GM06990 (cell line): ENCODE measurements at places on chromosomes 16 and 17.
A peak's percentile ranks its signal among the peaks of the same experiment; 100 is the strongest.

DNA sequence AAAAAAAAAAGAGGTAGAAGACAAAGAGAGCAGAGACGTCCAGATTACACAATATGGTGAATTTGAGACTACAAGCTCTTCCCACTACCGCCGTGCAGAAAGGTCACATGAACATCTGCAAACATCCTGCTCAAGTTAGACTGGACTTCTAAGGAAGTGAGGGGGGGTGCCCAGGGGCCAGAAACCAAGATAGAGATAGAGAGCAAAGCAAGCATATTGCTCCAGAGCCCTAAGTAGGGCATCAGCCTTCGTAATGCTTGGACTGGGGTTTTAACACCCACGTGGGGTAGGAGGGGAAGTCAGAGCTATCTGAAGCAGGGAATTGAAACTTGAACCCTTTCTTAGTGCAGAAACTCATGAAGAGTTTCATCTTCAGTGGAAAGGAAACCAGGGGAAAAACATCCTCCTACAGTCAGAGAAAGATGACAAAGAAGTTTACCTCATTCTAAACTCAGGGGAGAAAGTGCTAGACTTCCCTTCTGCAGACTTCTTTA lies 8.7 kb downstream of the CLEC19A start:
- peak; percentile 43 for DNase-seq

- no peak for DNase-seq
Measured at GRCh38 chr17:27533874-27534815, 77.9 kb downstream of the KSR1 start.

DNA sequence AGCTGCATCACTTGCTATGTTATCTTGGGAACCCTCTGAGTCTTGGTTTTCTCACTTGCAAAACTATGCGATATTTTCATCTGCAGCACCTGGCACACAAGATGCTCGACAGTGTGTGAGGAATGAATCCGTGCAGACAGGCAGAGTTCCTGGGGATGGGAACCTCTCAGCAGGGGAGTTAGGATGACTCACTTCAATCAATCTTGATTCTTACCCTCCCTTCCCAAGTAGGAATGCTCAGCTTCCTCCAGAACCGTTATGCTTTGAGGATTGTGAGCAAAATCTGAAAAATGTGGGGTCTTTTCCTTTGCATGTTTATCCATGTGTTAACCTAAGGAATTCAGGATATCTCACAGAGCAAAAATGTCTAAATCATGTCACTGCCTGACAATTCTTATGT lies 68.9 kb upstream of the HNF1B start:
- no peak for DNase-seq

DNA sequence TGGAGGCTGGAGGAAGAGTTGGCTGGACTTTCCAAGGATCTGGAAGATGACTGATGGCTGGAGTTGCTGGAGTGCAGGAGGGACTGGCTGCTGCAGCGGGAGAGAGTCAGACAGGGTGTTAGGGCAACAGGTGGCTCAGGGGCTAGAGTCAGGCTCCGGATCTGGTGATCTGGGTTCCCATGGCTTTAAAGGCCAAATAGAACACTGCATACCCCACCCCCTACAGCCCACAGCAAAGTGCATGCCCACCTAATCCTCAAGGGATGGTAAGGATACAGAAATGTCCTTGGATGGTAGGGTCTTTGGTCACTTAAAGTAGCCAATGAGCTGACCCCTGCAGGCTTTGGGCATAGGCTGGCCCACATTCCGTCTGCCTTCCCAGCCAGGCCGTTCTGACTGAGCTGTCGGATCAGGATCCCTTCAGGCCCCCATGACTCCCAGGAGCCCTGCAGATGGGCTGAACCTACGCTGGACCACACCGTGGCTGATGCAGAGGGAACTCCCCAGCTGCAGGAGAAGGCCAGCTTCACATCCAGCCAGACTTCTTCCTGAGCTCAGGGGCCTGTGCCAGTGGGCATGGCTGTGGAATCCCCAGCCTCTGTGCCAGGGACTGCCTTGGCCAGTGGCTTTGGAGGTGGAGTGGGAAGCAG lies 13.9 kb downstream of the TNS4 start:
- DNase-seq: no peak

GRCh38 chr16:30117768-30118167 lies 4.4 kb upstream of the GDPD3 start:
- no peak for DNase-seq

DNA sequence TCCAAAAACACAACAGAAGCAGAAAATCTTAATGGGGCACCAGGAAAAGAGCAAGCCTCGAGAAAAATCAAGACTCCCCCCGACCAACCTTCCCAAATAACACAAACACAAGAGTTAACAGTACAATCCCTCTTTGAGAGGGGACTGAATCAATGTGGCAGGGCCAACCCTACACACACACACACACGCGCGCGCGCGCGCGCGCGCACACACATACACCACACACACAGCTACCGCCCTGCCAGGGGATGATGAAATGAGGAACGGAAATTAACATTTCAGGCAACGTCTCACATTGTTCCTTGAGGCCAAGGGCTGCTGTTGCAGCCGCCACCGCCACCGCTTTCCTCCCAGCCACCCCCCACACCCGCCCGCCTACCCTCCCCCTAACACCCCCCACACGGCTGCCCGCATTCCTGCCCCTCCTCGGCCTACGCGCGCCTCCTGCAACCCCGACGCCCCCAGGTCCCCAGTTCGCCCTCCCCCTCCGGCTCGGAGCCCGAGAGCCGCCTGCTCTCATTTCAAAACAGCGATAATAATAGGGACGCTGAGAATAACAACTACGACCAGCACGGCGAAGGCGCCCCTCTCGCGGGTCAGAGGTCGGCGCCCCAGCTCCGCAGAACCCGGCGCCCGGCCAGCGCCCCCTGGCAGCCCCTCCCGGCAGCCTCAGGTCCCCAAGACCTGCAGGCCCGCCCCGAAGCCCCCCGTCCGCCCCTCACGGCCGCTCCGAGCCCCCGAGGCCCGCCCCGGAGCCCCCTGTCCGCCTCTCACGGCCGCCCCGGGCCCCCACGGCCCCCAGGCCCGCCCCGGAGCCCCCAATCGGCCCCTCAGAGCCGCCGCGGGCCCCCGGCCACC lies 1.1 kb downstream of the ANKRD11 start:
- peak; percentile 89 for DNase-seq

DNA sequence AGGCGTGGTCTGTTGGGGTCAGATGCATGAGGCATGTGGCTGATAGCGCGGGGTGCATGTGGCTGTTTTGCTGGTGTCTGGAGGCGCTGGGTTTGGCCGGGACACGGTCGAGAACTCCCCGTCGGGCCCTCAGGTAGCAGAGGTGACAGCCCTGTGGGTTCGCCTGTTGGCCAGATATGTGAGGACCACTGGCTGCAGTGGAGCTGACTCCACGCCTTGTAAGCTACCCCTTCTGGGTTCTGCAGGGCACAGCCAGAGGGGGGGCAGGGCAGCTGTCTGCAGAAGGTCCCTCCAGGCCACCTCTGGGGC lies 38.5 kb downstream of the SOX8 start:
- no peak for DNase-seq

DNA sequence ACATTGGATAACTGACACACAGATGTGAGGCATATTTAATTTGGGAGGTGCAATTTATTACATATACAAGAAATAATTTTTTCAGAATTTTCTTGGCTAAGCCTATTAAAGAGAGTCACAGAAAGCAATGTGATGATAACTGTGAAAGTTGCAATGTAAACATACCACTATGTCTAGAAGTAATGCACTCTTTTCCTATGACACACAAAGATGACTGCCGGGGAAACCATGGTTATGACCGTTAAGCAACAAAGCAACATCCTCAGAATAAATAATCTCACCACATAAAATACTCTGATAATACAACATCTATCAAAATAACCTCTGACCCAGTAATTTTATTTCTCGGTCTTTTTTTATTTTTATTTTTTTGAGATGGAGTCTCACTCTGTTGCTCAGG lies 10.5 kb upstream of the QRICH2 start:
- DNase-seq: no peak

- DNase-seq: no peak
Measured at GRCh38 chr17:1002771-1003555, 6.0 kb downstream of the TIMM22 start.

DNA sequence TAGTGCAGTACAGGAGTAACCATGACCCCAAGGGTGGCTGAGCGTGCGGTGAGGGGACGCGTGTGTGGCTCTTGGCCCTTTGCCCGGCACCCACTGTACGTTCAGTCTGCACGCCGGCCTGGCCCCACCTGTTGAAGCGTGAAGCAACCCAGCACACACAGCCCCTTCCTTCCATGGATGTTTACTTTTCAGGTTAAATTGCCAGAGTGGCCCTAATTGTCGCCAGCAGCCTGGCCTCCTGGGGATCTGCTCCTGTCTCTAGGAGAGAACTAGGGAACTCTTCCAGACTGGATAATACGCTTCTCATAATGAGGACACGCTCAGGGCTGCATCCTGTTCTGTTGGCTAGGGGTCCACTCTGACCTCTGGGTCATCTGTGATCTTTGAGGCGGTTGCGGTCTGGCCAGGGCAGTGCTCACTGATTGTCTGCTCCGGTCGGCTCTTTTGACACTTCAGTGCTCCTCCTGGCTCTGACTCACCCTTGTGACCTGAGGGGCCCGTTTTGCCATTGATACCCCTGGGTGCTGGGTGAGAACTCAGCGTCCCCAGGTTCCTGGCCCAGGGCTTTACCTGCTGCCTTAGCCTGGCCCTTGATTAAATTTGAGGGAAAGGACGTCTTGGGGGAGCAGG lies 27.7 kb downstream of the TPSG1 start:
- DNase-seq: no peak

DNA sequence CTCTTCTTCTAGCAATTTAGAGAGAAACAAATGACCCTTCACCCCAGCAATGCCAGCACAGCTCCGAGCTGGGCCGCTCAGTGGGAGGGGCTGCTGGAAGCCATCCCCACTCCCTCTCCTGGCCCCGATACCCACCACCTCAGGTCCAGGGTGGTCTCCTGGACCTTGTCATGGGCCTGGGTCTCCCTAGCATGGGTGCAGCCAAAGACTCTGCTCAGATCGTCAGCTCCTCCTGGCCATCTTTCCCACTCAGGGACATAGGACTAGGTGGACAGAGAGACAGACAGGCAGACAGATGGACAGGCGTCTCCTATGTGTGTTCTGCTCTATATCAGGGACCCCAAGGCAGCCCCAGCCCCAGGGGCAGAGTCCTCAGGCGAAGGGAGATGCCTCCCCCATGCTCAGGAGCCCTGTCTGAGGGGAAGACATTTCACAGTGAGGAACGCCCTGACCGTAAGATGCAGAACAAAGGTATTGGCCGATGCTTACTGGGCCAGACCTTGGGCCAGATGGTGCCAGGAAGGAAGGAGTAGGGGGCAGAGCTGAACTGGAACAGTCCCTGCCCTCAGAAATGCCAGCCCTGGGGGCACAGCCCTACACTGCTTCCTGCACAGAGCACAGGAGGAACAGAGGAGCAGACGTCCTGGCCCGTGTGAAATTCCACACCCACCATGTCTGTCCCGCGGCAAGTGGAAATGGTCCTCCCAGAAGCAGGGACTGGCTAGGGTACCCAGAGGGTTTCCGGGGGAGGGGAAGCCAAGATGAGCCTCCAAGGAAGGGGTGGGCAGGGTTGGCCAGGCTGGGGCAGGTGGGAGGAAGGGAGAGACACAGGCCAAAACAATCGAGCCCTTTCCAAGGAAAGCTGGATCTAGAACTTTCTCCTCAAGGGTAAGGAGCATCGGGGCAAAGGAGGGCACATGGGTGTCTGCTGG lies 13.0 kb downstream of the PITPNM3 start:
- no peak for DNase-seq

GRCh38 chr17:61470530-61471136 lies 18.4 kb downstream of the TBX4 start:
- DNase-seq: no peak

DNA sequence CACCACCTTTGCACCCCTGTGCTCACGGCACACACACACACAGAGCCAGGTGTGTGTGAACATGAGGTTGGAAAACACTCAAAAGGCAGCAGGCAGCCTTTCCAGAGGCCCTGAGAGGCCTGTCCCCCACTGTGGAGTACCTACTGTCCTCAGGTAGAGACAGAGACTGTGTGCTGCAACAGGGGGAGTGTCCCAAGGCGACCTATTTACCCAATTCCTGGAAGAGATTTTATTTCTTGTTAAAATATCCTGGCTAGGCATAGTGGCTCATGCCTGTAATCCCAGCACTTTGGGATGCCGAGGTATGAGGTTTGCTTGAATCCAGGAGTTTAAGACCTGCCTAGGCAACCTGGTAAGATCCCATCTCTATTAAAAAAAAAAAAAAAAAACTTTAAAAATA lies 108.5 kb downstream of the COPRS start:
- DNase-seq: no peak

GRCh38 chr16:75459691-75460090 lies 4.8 kb downstream of the TMEM170A start:
- no peak for DNase-seq

DNA sequence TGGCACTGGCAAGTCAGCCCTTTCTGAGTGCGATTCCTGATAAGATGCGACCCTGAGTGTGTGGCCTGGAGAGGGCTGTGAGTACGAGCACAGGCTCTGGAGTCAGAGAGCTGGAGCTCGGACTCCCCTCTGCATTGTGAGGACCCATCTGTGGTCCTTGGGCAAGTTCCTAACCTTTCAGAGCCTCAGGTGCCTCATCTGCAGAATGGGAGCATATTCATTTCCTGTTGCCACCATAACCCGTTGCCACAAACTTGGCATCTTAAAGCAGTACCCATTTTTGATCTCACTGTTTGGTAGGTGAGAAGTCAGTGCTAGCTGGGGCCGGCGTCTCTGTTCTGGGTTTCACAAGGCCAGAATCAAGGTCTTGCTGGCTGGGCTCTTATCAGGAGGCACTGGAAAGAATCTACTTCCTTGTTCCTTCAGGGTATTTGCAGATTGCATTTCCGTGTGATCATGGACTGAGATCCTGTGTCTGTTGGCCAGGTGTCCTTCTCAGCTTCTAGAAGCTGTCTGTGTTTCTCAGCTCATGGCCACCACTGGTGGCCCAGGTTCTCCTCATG lies 20.2 kb downstream of the KNOP1 start:
- DNase-seq: no peak

DNA sequence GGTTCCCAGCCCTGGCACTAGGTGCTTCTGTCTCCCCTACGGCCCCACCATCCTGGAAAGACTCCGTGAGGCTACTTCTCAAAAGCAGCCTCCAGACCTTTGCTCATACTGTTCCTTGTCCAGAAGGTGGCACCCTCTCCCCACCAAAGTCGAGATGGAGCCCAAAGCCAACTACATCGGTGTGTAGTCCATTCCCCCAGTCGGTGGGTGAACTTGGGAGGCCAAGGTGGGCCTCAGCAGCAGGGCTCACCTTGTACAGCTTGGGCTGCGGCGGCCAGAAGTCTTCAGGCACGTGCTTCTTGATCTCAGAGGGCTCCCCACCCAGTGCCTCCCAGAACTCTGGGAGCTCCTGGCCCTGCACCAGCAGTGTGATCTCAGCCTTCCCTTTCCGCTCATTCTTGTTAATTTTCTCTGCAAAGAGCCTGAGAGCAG lies 10.2 kb downstream of the FLII start:
- DNase-seq: no peak

GRCh38 chr17:49585422-49586027 lies 9.9 kb downstream of the NXPH3 start:
- no peak for DNase-seq
